Activated T-helper 1 cell treated with anti-CD3 and anti-CD28 coated beads, Interleukin-12 subunit alpha, Interleukin-12 subunit beta, Interleukin-2, Interleukin-4 antibody, amounts not matched to agents 30 ng/mL and 10 ng/mL and 1 ng/mL, durations not matched to agents 14 hours and 24 hours and 36 hours (primary cell): ENCODE measurements at places on chromosomes 13 and 19.
A peak's percentile ranks its signal among the peaks of the same experiment; 100 is the strongest.

GRCh38 chr13:95470574-95471366 is 81.8 kb upstream of the CLDN10 start:
- H3K4me1 ChIP-seq: no peaks in the 10 kb centered on the region
- no peaks in the 10 kb centered on the region for H3K36me3 ChIP-seq
- no peak overlapping the region for H3K4me3 ChIP-seq
- DNase-seq: no peak
- H3K27me3 ChIP-seq: no peaks in the 10 kb centered on the region

- H3K4me1 ChIP-seq: peaks cover 20% of the 10 kb centered on the region
Observed at GRCh38 chr13:51286135-51287002, 53.1 kb upstream of the SERPINE3 start.

DNA sequence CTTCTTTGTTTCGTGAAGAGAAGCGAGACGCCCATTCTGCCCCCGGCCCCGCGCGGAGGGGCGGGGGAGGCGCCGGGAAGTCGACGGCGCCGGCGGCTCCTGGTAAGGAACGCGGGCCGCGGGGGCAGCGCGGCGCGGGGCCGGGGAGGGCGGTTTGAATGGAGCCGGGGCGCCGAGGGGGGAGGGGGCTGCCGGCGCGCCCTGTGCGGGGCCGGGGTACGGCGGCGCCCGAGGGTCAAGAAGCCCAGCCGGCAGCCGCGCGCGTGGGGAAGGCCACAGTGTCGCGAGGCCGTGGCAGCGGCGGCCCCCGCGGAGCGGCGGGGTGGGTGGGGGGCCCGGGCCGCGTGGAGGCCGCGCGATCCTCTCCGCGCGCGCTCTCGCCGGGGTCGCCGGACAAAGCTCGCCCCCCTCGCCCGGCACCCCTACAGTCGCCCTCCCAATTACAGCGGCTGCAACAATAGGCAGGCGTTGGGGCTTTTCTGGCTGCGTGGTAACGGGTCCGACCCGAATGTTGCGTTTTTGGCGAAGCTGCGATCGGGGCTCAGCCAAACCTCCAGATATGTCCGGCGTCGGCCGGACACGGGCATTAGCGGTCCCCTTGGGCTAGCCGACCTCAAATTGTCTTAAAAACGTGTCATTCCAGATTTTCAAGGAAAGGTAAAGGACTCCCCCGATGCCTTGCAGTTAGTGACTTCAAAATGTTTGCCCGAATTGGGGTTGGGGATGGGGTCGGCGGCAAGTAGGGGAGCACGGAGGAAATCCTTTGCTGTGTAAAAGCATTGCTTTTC is 437 bp downstream of the SMARCA4 start:
- H3K4me3 ChIP-seq: peak overlapping the region; percentile 89
- peaks cover 12% of the 10 kb centered on the region for H3K36me3 ChIP-seq
- H3K27ac ChIP-seq: peak overlapping the region; percentile 72
- peaks cover 40% of the 10 kb centered on the region for H3K4me1 ChIP-seq
- H3K27me3 ChIP-seq: no peaks in the 10 kb centered on the region

DNA sequence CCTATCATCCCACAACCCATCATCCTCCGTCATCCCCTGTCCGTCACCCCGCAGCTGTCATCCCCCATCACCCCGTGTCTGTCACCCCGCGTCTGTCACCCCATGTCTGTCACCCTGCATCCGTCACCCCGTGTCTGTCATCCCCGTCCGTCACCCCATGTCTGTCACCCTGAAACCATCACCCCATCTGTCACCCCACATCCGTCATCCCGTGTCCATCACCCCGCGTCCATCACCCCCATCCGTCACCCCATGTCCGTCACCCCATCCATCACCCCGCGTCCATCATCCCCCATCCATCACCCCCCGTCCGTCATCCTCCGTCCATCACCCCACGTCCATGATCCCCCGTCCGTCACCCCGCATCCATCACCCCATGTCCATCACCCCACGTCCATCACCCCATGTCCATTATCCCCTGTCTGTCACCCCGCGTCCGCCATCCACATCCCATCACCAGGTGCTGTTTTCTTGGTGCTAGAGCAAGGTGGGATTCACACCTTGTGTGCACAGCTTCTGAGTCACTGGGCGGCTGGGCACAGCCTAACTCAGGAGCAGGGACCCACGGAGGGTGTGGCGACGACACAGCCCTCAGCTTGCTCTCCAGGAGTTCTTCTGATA is 24.2 kb downstream of the RASA3 start:
- H3K27ac ChIP-seq: peak overlapping the region; percentile 58
- peak overlapping the region; percentile 56 for H3K4me3 ChIP-seq
- H3K36me3 ChIP-seq: peaks cover 13% of the 10 kb centered on the region
- no peak for DNase-seq
- H3K4me1 ChIP-seq: peaks cover 50% of the 10 kb centered on the region
- no peaks in the 10 kb centered on the region for H3K27me3 ChIP-seq

DNA sequence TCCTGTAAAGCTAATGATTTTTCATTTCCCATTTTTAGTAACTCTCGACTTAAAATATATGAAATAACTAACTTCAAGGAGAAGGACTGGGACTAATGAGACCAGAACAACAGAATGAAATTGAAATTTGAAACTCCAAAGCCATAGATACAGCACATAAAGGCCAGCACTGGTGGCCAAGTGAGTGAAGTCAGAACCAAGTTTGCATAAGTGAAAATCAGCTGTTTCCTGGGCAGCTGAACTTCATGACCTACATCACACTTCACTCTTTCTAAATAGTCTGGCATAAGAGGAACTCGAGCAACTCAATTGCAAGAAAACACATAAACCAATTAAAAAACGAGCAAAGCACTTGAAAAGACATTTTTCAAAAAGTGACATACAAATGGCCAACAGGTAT is 84.5 kb downstream of the DCLK1 start:
- H3K27me3 ChIP-seq: no peaks in the 10 kb centered on the region
- no peak for DNase-seq
- no peaks in the 10 kb centered on the region for H3K36me3 ChIP-seq
- H3K4me1 ChIP-seq: no peaks in the 10 kb centered on the region
- no peak overlapping the region for H3K27ac ChIP-seq
- no peak overlapping the region for H3K4me3 ChIP-seq

DNA sequence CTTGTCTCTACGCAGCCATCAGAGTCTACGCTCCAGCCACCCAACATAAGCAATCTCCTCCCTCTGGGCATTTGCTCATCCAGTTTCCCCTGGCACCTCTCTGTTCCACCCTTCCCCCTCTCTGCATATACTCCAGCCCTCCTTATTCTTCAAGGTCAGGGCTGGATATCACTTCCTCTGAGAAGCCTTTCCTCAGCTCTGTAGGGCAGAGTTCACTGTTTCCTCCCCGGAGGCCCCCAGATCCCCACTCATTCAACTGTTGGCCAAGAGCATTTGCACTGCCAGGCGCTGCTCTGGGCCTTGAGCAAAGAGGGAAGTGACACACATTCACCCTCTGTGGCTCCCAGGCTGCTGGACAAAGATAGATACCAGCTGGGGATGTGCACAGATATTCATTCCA is 3.3 kb downstream of the FCGRT start:
- peak overlapping the region; percentile 20 for H3K4me3 ChIP-seq
- peaks cover 2% of the 10 kb centered on the region for H3K27me3 ChIP-seq
- H3K27ac ChIP-seq: no peak overlapping the region
- DNase-seq: no peak

- H3K36me3 ChIP-seq: no peaks in the 10 kb centered on the region
- DNase-seq: no peak
- no peaks in the 10 kb centered on the region for H3K27me3 ChIP-seq
- H3K4me1 ChIP-seq: no peaks in the 10 kb centered on the region
- no peak overlapping the region for H3K4me3 ChIP-seq
Observed at GRCh38 chr13:83780227-83780626, 102.0 kb downstream of the SLITRK1 start.

DNA sequence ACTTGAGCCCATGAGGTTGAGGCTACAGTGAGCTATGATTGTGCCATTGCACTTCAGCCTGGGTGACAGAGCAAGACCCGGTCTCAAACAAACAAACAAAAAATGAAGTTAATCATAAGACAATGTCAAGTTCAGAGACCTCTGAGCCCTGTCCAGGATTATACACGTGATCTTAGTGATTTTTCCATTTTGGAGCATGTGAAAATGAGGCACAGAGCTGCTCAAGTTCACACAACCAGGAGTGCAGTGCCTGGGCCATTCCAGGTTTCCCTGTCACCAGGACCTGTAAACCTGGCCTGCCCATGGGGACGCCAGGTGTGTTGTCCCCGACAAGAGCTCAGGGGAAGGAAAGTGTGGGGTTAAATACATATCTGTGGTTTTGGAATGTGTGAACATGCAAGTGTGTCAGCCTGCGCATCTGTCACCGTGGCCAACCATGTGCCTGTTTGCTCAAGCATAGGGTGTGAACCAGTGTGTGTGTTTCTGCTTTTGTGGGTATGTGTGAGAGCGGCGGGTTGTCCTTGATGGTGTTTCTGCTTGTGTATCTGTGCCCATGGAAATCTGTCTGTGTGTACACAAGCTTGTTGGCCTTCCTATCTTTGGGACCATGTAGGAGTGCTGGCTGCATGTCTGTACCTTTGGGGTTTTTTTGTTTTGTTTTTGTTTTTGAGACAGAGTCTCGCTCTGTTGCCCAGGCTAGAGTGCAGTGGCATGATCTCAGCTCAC is 1.5 kb upstream of the FXYD1 start:
- peaks cover 24% of the 10 kb centered on the region for H3K4me1 ChIP-seq
- no peaks in the 10 kb centered on the region for H3K36me3 ChIP-seq
- no peak for DNase-seq
- H3K27ac ChIP-seq: no peak overlapping the region
- peaks cover 4% of the 10 kb centered on the region for H3K27me3 ChIP-seq

DNA sequence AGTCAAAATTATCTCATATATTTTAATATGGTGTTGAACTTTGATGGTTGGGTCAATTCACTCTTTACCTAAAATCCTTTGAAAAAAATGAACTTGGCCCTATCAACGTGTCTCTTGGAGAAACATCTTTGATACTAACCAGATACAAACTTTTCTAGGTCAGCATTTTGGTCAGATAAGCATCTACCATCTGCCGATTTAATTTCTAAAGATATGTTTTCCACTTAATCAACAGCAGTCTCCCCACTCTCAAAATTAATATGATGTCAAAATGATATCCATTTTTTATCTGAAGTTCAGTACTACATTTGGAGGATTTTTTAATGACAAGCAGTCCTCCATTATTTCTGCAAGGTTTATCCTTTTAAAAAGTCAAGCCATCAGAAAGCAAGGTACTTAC is 288.8 kb downstream of the DIAPH3 start:
- H3K27ac ChIP-seq: no peak overlapping the region
- no peaks in the 10 kb centered on the region for H3K27me3 ChIP-seq
- H3K36me3 ChIP-seq: peaks cover 6% of the 10 kb centered on the region
- H3K4me1 ChIP-seq: no peaks in the 10 kb centered on the region
- no peak overlapping the region for H3K4me3 ChIP-seq

- H3K27ac ChIP-seq: no peak overlapping the region
- H3K27me3 ChIP-seq: no peaks in the 10 kb centered on the region
- no peaks in the 10 kb centered on the region for H3K36me3 ChIP-seq
- no peak for DNase-seq
Observed at GRCh38 chr13:97076898-97077297, 82.6 kb upstream of the OXGR1 start.

DNA sequence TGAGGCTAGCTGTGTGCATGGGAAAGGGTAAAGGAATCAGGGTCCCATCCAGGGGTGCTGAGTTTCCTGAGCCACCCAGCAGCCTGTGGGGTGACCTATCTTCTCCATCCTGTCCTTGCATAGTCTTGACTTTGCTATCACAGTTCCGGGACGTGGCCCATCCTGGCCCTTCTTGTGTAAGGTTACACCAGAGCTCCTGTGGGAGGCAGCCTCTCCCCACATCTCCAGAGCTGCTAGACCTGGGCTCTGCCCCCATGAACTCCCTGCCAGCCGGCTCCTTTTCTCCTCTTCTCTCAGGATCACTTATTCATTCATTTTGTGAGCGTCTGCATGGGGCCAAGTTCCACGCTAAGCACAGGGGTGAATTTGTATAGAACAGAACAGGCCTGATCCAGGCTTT is 238.9 kb downstream of the TSHZ3 start:
- H3K27me3 ChIP-seq: peaks cover 6% of the 10 kb centered on the region
- H3K27ac ChIP-seq: no peak overlapping the region
- no peak for DNase-seq

GRCh38 chr13:27012482-27013197 is 159.0 kb downstream of the USP12 start:
- H3K4me1 ChIP-seq: no peaks in the 10 kb centered on the region
- no peak for DNase-seq
- peaks cover 24% of the 10 kb centered on the region for H3K27me3 ChIP-seq
- H3K4me3 ChIP-seq: no peak overlapping the region

- H3K27ac ChIP-seq: no peak overlapping the region
- H3K4me1 ChIP-seq: no peaks in the 10 kb centered on the region
- H3K4me3 ChIP-seq: no peak overlapping the region
- H3K36me3 ChIP-seq: no peaks in the 10 kb centered on the region
- DNase-seq: no peak
Observed at GRCh38 chr13:55550624-55551023, 1590.1 kb upstream of the PRR20A start.
